Dermis microvascular lymphatic vessel endothelial cell (primary cell): ENCODE measurements at places on chromosomes 3 and 15. TPM values are rescaled to one million over a fixed set of nuclear protein-coding genes. Genes with fewer than 3 reads are reported as not detected.
A peak's percentile ranks its signal among the peaks of the same experiment; 100 is the strongest.

GRCh38 chr15:74396445-74397238 is 29.2 kb upstream of the CYP11A1 start:
- DNase-seq = no peak

DNA sequence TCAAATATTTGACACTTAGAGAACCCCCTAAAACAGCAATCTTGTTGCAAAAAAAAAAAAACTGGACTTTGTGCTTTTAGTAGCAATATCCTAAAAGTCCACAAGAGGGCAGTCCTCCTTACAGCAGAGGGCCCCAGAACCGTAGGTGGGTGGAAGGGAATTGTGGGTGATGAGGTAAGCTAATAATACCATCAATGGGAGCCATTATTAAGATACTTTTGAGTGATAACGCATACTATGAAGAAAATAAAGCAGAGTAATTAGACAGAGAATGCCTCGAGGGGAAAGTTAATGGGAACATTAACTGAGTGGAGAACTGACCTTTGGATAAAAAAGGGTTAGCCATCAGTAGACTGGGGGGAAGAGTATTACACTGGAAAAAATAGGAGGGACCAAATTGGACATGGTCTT is 229.9 kb downstream of the THRB start:
- DNase-seq = peak; percentile 61

CORO2B gene
- 0.77 and 2.9 TPM in 2 replicates for total RNA-seq

DNA sequence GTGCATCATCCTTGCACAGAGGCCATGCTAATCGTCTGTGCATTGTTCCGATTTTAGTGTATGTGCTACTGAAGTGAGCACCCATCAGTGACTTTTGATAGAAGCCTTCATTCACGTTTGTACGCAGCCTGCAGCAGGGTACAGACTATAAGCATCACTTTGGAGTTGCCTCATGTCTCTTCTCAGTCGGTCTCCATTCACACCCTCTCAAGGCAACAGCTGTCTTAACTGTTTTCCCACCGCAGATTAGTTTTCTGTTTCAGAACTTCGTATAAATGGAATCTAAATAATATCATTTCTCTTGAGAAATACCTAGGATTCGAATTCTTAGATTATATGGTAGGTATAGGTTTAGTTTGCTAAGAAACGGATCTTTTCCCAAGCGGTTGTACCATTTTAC is 143.2 kb downstream of the KLHL25 start:
- DNase-seq = no peak

GRCh38 chr3:197381371-197381770 is 83.0 kb upstream of the DLG1 start:
- no peak for DNase-seq
